ENCODE measurements at places on chromosomes 12 and 14.

DNA sequence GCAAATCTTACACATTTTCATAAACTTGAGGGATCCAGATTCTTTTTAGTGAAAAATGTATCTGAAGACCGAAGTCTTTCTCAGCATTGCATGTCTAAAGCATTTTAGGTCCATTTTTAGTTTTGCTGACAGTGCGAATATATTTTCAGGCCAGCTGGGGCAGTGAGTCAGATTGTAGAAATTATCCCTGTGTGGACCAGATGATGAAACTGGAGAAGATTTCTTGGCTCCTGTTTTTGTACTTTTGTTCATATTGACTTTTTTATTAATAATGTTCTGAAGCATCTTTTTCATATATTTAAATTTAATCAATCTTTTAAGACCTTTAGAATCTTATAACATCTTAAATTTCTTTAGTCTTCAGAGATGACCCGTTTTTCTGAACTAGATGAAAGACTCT is 173.1 kb downstream of the FLRT2 start:
- DNase-seq, result no peak

DNA sequence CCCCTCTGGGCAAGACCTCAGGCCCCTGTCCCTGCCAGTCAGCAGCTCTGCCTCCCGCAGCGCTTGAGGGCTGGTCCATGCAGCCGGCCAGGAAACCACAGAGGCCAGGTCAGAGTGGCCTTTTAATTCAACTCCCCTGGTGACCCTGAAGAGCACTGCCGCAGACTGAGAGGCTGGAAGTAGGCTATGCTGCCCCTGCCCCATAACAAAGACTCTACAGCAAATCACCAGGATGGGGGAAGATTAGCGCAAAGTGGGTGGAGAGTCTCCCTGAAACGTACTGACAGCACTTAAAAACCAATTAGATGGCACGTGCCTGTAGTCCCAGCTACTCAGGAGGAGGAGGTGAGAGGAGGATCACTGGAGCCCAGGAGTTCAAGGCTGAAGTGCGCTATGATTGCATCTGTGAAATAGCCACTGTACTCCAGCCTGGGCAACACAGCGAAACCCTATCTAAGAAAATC is 70.5 kb downstream of the ITPK1 start:
- DNase-seq, result no peak

GRCh38 chr12:85825746-85826145 is 10.5 kb downstream of the RASSF9 start:
- no peak for DNase-seq

- no peak for DNase-seq
Measured at GRCh38 chr12:128619263-128619662, 204.5 kb downstream of the SLC15A4 start.

GRCh38 chr12:23083267-23083666 is 458.3 kb downstream of the ETNK1 start:
- no peak for DNase-seq

DNA sequence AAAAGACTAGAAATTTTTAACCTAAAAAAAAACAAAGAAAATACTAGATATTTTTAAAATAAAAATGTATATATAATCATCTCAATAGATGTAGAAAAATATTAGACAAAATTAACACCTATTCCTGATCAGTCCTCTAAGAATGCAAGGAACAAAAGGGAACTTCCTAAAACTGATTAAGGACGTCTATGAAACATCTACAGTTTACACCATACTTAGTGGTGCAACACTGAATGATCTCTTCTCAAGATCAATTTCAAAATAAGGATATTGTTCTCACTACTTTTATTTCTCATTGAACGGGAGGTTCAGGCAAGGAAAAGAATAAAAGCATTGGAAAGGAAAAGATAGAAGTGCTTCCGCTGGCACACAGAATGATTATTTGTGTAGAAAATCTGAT is 16.0 kb downstream of the OLR1 start:
- DNase-seq, result no peak

DNA sequence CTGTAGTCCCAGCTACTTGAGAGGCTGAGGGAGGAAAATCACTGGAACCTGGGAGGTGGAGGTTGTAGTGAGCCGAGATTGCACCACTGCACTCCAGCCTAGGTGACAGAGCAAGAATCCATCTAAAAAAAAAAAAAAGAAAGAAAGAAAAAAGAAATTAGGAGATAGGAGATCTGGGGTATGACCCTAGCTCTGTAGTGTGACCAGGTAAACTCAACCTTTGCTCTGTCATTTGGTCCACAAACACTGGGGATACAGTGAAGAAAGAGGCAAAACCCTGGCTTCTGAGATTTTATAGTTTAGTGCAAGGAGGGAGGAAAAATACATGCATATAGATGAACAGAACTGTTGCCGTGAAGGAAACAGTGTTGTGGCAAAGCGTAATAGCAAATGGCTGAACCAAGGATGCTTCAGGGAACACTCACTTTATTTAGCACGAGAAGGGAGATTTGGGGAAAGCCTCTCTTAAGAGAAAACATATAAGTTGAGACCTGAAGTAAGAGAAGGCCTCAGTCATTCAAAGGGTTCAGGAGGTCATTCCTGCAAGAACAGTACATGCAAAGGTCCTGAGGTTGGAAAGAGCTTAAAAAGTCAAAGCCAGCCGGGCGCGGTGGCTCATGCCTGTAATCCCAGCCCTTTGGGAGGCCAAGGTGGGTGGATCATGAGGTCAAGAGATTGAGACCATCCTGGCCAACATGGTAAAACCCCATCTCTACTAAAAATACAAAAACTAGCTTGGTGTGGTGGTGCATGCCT is 29.6 kb upstream of the ATXN2 start:
- DNase-seq, result no peak
